ENCODE measurements at places on chromosomes 11 and 22.
A peak's percentile ranks its signal among the peaks of the same experiment; 100 is the strongest.

GRCh38 chr11:103682318-103683184, 353.9 kb upstream of the DDI1 start:
- peak; percentile 73 for DNase-seq

DNA sequence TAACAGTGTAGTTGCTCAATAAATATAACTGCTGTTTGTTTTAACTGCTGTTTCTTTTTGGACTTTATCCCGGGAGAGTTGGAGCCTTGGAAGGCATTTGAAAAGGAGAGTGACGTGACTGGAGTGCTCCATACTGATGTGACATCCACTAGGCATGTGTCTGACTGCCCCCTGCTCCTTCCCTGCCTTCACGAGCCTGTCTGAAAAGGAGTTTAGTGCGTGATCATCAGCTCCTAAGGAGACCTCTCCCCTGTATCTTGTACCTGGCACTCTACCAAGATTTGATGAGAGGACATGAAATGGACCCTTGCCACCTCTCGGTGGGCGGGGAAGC, 22.9 kb downstream of the ZBTB16 start:
- DNase-seq: no peak

DNA sequence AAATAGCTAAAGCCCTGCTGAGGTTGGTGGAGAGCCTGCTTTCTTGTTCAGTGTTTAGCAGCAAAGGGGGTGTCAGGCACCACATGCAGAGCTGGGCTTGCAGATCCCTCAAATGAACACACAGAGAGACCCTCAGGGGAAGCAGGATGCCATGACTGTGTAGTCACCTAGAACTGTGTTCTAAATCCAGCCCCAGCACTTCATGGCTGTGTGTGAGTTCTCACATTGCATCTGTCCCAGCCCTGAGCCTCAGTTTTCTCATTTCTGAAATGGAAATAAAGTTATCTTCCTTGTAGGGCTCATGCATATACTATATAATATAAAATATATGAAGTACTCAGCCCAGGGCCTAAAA, 47.1 kb downstream of the CWC15 start:
- peak; percentile 61 for DNase-seq

DNA sequence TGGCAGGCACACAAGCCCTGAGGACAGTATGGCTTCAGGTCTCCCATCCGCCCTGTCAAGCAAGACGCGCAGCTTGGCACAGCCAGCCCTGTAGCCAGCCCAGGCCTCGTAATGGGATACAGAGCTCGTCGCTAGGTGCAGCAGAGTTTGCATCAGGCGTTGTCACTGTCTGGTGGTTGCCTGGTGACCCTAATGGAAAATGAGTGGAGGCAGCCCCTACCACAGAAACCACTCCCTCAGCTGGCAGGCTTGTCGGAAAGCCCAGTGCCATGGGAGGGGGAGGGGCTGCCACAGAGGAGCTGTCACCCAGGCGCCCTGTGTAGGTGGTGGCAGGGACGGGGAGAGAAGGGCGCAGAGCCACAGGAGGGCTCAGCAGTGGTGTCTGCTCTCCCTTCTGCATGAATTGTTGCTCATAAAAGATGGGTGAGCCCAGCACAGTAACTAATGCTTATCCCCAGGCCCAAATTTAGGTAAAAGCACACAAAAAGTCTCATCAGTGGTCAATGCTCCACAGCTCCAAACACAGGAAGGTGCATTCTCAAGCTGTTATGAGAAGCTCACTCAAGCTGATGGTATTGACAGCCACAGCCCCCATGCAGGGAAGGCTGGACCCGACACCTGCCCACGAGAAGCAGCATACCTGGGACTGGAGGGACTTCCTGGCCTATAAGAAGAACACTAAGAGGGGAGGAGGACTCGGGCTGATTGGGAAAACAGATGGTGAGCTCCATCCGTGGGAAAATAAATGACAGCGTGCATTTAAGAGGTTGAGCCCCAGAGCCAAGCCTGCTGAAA, 164.6 kb downstream of the ETS1 start:
- no peak for DNase-seq

DNA sequence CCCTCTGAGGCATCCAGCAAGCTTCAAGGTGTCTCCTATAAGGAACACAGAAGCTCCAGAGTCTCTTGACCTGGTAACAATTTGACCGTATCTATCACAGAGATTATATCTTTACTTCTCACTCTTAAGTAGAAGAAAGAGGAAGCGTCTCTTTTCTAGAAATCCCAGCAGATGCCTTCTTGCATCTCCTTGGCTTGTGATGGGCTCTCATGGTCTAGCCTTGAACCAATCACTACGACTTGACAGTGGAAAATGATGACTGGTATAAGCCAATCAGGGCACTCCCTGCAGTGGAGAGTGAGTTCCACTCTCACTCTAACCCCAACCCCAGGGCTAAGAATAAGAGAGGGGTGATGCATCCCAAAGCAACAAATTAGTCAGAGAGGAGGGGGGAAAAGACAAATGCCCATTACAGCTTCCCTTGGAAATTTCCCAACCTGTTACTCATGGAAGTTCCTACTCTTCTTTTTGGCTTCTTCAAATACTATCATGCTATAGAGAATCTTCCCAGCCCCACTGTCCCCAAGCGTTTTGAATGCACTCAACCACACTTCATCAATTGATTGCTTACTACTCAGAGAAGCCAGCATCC, 293.5 kb downstream of the MN1 start:
- DNase-seq: peak; percentile 67

DNA sequence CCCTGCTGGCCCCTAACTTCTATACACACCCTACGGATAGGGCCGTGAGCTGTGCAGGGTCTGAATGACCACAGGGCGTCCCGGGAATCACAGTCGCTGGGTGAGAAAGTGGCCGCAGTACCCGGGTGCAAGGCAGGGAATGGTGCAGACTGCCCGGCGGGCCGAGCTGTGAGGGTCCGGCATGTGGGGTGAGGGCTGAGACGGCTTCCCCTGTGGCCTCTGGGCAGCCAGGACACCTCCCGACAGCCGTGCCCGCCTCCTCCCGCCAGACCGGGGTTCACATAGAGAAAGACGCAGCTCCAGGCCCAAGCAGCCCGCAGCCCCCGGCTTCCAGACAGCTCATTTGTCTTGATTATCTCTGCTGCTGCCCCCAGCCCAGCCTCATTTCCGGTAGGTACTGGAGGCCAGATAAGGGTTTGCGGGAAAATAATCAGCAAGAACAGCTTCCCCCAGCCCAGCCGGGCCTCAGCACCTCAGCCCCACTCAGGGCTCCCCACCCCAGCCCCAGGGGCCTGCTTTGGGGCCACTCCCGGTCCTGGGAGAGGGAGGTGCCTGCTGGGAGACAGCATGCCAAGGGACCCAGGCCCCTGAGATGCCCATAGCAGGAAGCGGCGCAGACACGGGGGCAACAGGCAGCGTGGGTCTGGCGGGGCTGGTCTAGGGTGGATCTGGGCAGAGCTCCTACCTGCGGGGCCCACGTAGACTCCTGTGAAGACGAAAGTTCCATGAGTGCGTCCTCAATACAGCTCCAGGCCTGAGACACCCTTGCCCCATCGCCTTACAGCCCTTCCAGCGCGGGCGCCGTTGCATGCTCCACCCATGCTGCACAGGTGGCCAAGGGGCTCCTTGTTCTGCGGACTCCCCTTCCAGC, 123.1 kb downstream of the BRD1 start:
- DNase-seq: no peak

DNA sequence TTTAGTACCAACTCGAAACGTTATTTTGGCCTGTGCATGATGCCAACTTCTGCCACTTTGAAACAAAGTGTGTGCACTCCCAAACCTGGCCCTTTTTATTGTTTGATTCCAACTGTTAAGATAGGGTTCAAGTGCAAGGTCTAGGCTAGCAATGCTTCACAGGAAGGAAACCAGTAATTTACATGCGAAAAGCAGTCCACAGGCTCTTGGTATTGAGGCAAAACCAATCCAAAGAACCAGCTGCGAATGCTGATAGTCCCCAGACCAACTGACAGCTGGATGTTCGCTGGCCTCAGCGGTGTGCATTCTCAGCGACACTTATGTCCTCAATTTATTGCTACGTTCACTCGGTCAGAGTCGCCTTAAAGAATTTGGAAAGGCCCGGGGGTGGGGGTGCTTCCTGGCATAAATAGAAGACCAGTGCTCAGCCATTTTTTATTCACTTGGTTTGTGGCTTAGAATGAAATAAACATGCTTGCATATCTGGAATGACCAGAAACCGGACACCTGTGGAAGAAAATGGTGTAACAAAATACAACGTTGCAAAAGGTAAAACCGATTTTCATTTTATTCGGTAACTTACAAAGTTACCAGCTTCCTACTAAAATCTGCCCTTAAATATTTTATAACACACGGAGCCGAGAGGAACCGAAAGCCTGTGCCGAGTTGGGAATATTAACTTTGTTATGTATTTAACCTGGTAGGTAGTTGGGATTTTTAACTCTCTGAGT, 1.6 kb downstream of the CPT1A start:
- DNase-seq: no peak

- DNase-seq: no peak
These were observed 35.0 kb downstream of the PDGFB start for GRCh38 chr22:39209756-39210155.

- peak; percentile 60 for DNase-seq
These were observed 44.9 kb downstream of the WNT11 start for GRCh38 chr11:76161261-76161961.

DNA sequence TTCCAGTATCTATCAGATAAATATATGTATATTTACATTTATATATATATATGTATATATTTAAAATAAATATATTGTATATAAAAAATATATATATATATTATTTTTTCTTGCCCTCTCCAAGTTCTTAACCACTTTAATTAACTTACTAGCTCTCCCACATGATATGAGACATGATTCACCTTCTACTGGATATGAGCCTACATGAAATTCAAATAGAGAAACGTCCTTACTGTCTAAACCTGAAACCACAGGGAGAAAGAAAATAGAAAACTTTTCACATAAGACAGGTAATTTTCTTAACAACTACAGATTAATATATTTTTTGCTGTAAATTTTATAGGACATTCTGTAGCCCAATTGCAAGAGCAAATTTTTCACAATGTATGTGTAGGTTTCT, 391.6 kb downstream of the ETS1 start:
- no peak for DNase-seq

- DNase-seq: no peak
These were observed 20.4 kb upstream of the SCUBE1 start for GRCh38 chr22:43363315-43364168.

- peak; percentile 28 for DNase-seq
These were observed 28.5 kb downstream of the P4HA3 start for GRCh38 chr11:74282914-74283371.

- no peak for DNase-seq
These were observed 197.1 kb downstream of the HIPK3 start for GRCh38 chr11:33454264-33454663.

- no peak for DNase-seq
These were observed 203.4 kb downstream of the TBC1D22A start for GRCh38 chr22:46965555-46966494.

- DNase-seq: no peak
These were observed 112.3 kb upstream of the TOP3B start for GRCh38 chr22:22094921-22095320.

DNA sequence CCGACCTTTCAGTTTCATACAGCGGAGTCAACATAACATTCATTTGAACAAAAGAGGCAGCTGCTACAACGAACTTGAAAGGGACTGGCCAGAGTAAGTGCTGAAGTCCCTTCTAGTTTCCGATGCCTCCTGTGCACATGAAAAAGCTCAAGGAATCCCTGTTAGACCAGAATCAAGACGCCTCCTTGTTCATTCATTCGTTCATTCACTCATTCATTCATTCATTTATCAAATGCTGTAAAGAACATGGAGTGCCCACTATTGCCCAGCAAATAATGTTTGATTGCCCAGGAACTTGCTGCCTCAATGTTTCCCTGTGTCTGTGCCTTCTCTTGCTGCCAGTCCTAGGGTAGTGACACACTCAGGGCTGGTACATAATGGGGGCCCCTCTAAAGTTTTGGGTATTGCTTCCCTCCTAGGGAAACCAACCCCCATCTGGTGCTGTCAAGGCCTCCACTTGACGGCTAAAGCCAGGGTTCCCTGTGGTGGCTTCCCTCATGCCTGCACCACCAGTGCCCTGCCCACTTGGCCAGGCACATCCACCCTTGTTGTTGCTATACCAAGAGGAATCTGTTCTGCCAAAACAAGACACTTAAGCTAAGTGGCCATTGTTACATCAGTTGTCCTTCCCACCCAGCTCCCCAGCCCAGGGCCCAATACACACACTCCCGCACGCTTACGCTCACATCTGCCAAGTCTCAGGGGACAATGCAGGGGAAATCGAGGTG, 3.8 kb downstream of the TMPRSS13 start:
- DNase-seq: no peak

DNA sequence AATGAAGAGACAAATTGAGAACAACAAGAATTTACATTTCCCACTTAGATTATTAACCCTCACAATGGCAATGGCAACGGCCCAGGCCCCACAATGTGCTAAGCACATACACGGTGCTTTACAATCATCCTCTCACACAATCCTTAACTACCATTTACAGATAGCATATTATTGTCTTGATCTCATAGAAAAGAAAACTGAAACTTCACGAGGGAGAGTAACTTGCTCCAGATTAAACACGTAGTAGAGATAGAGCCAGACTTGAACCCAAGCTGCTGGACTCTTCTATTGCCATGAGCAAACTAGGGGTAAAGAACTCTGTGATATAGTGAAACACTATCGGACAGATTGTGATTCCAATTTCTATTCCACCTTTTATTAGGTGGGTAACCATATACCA, 665.1 kb downstream of the DLG2 start:
- DNase-seq: no peak

- DNase-seq: no peak
These were observed 175.9 kb upstream of the PGR start for GRCh38 chr11:101305496-101305895.

GRCh38 chr22:41762980-41763779, 37.3 kb upstream of the CCDC134 start:
- DNase-seq: no peak

GRCh38 chr11:113723787-113724186, 17.7 kb upstream of the TMPRSS5 start:
- DNase-seq: no peak

- peak; percentile 79 for DNase-seq
These were observed 2.7 kb upstream of the CLMP start for GRCh38 chr11:123197711-123198110.

GRCh38 chr11:82959987-82960778, 58.6 kb downstream of the DDIAS start:
- no peak for DNase-seq

DNA sequence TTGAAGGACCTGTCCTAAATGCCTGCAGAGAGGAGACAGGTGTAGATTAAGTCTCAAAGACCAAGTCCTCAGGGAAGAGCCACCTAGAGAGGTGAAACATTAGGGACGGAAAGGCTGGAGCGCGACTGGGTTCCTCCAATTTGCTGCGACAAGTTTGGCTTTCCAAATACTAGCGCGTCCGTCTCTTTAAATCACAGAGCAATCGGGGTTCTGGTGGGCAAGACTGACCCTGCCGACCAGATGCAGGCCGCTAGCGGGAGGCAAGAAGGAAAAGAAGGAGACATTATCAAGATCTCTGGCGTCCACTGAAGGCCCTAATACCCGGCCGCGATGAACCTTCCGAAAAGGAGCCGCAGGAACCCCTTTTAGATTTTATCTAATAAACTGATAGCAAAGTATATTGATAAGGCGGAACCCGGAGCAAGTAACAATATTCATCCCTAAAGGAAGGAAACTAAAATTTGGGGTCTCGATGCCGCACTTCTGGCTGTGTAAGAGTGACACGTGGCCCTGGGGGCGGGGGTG, 128.2 kb upstream of the C11orf58 start:
- DNase-seq: no peak

Data from fibroblast of skin of right quadriceps (primary cell).